ENCODE measurements at places on chromosomes 12 and 14.

- DNase-seq: no peak
Measured at GRCh38 chr14:71988939-71989338, 56.7 kb downstream of the RGS6 start.

GRCh38 chr12:131828671-131829355 is 620 bp downstream of the MMP17 start:
- no peak for DNase-seq

GRCh38 chr14:31083781-31084180 is 57.6 kb upstream of the STRN3 start:
- no peak for DNase-seq

DNA sequence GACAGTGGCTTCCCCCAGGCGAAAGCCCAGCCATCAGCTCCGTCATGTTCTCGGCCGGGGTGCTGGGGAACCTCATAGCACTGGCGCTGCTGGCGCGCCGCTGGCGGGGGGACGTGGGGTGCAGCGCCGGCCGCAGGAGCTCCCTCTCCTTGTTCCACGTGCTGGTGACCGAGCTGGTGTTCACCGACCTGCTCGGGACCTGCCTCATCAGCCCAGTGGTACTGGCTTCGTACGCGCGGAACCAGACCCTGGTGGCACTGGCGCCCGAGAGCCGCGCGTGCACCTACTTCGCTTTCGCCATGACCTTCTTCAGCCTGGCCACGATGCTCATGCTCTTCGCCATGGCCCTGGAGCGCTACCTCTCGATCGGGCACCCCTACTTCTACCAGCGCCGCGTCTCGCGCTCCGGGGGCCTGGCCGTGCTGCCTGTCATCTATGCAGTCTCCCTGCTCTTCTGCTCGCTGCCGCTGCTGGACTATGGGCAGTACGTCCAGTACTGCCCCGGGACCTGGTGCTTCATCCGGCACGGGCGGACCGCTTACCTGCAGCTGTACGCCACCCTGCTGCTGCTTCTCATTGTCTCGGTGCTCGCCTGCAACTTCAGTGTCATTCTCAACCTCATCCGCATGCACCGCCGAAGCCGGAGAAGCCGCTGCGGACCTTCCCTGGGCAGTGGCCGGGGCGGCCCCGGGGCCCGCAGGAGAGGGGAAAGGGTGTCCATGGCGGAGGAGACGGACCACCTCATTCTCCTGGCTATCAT is 663 bp downstream of the PTGER2 start:
- no peak for DNase-seq

GRCh38 chr12:26769611-26770010 is 63.4 kb downstream of the ITPR2 start:
- no peak for DNase-seq

- no peak for DNase-seq
Measured at GRCh38 chr12:5453466-5453865, 21.6 kb downstream of the NTF3 start.

DNA sequence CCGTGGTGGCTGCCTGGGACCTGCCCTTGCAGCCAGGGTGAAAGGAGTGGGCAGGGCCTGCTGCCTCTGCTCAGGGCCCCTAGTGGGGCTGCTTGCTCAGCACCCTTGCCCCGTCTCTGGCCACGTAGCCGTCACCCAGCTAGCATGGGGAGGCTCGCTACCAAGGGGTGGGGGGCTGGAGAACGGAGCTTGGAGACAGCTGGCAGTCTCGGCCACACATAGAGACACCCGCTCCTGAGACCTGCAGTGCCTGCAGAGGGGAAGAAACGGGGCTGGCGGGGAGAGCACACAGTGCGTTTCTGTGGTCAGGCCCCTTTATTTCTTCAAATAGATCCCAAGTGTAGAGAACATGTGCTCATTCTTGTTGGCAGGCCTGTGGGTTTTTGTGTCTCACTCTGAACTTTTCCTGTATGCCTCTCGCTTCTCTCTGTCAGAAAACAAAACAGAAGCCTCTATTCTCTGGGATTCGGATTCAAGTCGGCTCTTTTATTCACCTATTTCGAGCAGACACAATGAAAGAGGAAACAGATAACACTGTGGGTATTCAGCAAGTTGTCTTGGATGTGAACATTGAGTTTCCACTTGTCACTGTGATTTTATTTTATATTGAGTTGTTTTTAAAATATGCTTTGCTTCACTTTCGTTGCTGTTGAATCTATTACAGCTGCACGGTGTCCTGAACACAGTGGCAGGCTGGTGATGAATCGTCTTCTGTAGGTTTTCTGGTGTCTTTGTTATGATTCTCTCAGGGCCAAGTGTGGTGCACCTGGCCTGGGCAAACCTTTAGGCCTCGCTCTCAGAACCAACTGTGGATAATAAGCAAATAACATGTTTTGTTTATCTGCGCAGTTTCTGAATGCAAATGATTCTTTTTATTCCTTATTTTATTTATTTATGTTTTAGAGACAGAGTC is 26.5 kb downstream of the PACS2 start:
- DNase-seq: no peak

- no peak for DNase-seq
Measured at GRCh38 chr12:71870416-71870815, 30.9 kb downstream of the TBC1D15 start.

DNA sequence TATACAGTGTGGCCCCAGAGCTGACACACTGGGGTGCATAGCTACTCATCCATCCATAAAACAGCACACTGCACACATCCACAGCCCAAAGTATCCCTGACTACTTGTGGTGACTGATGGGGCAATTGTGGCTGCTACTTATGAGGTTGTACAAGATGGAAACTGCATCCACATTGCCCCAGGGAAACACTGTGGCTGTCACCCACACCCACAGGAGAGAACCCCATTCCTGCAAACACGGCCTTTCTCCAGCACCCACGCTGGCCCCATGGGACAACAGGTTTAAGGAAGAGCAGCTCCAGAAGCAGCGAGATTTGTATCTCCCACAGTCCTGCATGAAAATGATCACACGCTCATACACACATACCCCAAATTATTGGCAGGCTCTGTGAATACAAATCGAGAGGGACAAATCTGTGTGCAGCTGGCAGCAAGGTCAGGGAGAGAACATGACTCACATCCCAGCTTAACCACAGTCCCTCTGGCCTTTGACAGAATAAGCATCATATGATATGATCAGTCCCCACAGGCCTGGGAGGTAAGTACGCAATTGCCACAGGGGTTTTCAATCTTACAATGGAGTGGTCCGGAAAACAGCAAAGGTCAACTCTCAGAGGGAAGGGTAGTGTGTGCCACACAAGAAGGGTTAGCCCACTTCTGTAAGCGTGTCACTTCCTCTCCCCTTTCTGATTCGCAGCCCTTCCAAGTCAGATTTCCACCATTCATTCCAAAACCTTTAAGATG is 61.9 kb downstream of the ESR2 start:
- peak; percentile 92 for DNase-seq

DNA sequence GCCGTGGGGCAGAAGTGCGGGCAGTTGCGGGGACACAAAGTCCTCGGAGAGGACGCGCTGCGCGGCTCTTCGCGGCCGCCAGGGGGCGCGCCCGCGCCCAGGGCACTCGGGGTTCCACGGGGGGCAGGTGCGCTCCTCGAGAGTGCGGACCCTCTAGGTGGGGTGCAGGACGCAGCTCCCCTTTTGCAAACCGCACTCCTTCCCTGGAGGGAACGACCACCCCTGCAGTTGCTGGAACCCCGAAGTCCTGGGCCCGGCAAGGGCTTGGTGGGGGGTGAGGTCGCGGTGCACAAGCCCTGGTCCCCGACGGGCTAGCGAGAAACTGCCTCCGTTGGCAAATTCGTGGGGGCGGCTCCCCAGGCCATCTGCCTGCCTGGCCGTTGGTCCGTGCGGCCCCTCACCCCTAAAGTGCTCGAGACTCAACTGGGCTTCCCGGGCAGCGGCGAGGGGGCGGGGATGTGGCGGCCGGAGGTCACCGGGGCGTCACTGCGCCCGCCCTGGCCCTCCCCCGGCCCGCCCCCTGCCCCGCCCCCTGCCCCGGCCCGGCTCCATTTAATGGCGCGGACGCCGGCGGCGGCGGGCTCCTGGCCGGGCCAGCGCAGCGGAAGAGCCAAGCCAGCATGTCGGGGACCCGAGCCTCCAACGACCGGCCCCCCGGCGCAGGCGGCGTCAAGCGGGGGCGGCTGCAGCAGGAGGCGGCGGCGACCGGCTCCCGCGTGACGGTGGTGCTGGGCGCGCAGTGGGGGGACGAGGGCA is at the start of gene ADSS1:
ADSS1 (plus strand) TSS at position 579 of the 756 bp plus-strand sequence; CDS start at position 621, 42 bp downstream.
- DNase-seq: no peak

GRCh38 chr12:115313929-115314328 is 630.0 kb upstream of the TBX3 start:
- peak; percentile 88 for DNase-seq
